Activated CD4-positive, CD25-positive, alpha-beta regulatory T cell treated with anti-CD3 and anti-CD28 coated beads, Interleukin-2, amount 50 U/mL, for 16 hours (primary cell): ENCODE measurements at places on chromosomes 7 and 10.

GRCh38 chr7:18117482-18117881 lies 89.8 kb upstream of the PRPS1L1 start:
- DNase-seq = no peak

- DNase-seq = no peak
Measured at GRCh38 chr7:48481235-48481634, 310.0 kb downstream of the ABCA13 start.

DNA sequence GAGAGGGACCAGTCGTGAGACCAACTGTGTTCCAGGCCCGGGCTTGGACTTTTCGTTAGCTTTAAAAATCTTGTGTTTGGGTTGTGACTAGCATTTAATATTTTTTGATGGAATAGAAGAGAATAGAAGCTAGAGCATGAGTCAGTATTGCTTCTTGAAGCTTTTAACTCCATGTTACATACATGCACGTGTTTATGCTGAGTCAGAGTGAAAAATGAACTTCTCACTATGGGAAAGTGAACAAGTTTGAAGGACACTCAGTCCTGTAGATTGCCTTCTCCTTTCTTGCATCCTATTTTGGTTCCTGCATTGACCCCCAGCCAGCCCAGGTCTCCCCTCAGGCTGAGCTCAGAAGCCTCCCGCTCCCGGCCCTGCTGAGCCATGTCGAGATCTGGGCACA lies 31.8 kb downstream of the GHRHR start:
- no peak for DNase-seq

DNA sequence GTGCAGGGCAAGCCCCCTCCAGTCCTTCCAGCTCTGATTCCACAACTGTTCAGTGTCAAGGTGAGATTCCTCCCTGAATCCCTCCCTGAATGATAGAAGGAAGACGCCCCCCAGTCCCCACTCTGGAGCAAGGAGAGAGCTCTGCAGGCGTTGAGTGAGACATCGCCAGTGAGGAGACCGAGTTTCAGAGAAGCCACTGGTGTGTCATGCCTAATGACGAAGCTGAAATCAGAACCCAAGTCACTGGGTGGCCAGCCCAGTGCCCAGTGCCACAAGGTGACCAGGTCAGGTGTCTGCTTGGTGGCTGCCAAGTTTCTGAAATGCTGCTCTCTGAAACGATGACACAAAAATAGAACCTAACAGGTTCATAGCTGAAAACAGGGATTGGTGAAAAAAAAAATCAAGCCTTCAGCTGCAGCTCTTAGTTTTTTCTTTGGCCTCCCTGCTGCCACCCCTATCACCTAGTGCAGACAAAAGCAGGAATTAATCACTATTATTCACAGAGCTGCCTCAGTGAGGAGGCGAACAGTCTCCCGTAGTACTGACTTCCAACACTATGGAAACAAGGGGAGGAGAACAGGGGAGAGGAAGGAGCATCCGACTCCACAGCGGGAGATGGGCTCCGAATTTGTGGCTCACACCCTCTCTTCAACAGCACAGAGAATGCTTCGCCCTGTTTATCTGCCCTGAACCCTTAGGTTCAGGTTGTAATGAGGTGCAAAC lies 153.5 kb downstream of the ARHGAP12 start:
- no peak for DNase-seq

DNA sequence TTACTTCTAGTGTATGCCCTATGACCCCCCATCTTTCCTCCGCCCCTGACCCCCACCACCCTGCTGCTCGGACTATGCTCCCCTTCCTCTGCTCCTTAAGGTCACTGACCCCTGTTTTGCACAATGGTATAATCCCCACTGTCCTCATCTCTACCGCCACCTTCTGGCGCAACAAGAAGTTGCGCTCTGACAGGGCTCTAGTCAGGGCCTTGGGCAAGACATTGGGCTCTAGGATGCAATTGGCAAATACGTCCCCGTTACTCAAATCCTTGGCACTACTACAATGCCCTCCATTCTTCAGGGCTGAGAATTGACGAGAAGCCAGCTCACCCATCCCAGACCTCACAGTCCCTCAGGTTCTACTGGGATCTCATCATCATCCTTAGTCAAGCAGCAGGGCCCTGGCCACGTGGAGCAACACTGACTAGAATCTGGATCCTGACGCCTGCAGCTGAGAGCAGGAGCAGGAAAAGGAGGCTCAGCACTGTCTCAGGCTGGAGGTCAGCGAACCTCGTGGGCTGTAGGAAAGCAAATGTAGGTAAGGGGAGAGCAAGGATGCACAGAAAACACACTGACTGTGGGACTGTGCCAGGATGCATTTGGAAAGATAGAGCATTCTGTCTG lies 10.6 kb downstream of the LRIT2 start:
- DNase-seq = no peak

- no peak for DNase-seq
Measured at GRCh38 chr7:45699726-45700390, 125.7 kb downstream of the ADCY1 start.

GRCh38 chr10:90458054-90458453 lies 399.8 kb downstream of the HTR7 start:
- DNase-seq = no peak

- no peak for DNase-seq
Measured at GRCh38 chr10:83541046-83541445, 598.3 kb upstream of the GHITM start.

- no peak for DNase-seq
Measured at GRCh38 chr10:85213493-85213892, 885.1 kb downstream of the CCSER2 start.

DNA sequence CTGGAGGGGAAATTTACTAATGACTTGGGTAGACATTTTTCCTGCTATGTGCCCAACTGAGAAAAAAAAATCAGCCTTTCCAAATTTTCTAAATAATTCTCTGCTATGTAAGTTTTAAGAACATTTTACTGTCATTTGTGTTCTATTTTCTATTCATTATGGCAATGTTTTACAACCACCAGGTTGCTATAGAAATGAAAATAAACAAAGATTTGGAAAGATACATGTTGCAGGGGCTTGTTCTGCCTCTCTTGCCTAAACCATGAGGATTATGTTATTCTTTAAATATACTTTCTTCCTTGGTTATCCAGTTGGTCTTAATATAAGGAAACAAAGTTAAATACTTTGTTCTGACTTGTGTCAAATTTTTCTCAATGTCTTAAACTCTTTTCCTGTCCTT lies 257.2 kb downstream of the TWIST1 start:
- DNase-seq = no peak

- no peak for DNase-seq
Measured at GRCh38 chr10:127033216-127034033, 128.2 kb downstream of the DOCK1 start.

DNA sequence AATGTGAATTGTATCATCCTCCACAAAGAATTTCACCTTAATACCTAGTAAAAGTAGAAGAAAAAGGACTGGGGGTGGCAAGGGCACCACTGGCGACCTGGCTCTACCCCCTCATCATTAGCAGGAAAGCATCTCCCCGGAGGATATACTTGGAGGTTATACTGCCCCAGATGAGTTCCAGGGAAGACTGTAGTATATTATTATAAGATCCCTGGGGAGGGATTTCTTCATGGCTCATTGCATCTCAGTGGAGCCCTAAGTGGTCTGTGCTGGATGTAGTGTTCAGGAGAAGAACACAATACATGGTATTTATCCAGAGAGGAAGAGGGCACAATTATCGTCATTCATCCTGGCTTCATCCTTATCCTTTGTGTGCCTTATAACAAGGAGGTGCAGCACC lies 14.2 kb upstream of the DYNC1I1 start:
- DNase-seq = no peak

- DNase-seq = no peak
Measured at GRCh38 chr7:77679608-77680007, 16.7 kb upstream of the RSBN1L start.

DNA sequence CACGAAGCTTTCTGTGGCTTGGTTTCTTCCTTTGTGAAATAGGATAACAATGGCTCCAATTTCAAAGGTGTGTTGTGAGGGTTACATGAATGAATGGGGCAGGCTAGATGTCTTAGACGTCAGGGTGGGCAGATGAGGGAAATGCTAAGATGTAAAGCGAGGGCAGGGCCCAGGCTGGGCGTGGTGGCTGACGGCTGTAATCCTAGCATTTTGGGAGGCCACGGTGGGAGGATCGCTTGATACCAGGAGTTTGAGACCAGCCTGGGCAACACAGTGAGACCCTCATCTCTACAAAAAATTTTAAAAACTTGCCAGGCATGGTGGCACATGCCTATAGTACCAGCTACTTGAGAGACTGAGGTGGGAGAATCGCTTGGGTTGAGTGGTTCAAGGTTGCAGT lies 607.7 kb upstream of the FOXK1 start:
- no peak for DNase-seq

GRCh38 chr10:58764087-58764747 lies 251.5 kb downstream of the BICC1 start:
- no peak for DNase-seq

- no peak for DNase-seq
Measured at GRCh38 chr7:25879799-25880198, 272.2 kb upstream of the NFE2L3 start.
